ENCODE measurements at places on chromosomes 12 and 14.

GRCh38 chr12:116064493-116064892 lies 213.0 kb downstream of the MED13L start:
- no peak for DNase-seq

GRCh38 chr12:108629824-108630476 lies 3.7 kb downstream of the SELPLG start:
- peak; percentile 56 for DNase-seq

DNA sequence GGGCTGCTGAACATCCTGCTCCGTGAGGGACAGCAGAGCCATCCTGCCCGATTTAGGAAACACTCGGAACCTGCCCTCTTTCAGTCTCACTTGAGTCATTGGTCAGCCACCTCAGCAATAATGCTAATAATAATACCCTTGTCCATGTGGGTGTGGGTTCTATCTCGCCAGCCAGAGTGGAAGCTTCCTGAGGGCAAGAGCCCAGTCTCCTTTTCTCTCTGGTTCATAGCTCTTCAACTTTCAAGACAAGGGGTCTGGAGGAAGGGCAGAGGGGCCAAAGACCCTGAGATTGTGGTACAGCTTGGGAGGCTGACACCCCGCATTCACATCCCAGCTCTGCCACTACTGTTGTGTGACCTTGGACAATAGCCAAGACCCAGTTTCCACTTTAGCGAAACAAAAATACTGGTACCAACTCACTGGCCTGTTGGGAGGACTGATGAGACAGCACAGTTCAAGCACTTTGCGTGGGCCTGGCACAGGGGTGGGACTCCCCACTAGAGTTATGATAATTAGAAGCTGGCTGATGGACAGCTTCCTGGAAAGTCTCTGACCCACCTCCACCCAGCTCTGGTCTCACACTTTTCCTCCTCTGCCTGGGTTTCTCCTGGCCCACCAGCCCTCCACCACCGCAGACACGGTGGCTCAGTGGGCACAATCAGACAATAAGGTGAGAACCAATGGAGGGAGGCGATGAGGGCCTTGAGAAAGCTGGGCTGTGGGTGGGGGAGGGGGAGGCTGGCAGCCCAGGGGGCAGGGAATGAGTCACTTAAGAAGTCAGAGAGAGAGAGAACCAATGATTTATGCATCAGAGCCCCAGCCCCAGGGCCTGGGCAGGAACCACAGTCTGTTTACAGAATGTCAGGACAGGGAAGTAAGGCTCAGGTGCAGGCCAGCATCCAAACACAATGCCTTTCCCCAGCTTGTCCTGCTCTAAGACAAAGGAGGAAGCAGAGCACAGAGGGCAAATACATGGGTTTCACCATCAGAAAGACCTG lies 9.6 kb downstream of the FAIM2 start:
- peak; percentile 66 for DNase-seq

DNA sequence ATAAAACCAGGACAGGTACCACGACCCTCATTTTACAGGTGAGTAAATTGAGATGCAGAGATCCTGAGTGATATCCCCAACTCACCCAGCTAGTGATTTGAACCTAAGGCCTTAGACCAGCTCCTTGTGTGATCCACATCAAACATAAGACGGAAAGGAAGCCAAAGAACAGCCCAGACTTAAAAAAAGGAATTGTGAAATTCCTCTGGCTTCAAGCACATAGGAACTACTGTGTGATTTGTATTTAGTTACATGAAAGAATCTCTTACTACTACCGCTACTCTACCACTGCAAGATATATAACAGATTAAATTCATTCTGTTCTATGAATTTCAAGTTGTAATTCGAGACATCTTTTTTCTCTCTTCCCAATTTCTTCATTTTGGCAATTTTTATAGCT lies 10.5 kb downstream of the E2F7 start:
- no peak for DNase-seq

- DNase-seq: no peak
These were observed 1275.7 kb upstream of the FLRT2 start for GRCh38 chr14:84254290-84254689.

GRCh38 chr14:99554184-99554583 lies 49.8 kb downstream of the CCDC85C start:
- DNase-seq: no peak

- DNase-seq: peak; percentile 19
These were observed 352.0 kb downstream of the BCAT1 start for GRCh38 chr12:24596768-24597388.

GRCh38 chr12:57964421-57964820 lies 23.1 kb downstream of the ATP23 start:
- no peak for DNase-seq

DNA sequence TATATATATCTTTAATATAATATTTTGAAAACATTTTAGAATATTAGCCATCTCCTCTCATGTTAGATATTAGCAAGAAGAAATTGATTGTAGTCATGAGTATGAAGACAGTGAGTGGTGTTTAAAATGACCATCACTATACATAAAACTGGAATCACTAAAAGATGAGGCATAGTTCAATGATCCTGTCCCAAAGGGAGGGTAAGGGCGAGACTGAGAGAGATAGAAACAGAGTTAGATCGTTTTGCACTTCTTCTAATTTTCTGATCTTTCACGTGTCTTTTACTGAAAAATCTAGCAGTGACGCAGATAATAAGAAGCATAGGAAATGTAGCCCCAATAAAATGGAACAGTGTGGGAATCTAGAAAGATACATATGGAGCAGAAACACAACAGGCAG lies 627.4 kb downstream of the SLC16A7 start:
- DNase-seq: no peak

DNA sequence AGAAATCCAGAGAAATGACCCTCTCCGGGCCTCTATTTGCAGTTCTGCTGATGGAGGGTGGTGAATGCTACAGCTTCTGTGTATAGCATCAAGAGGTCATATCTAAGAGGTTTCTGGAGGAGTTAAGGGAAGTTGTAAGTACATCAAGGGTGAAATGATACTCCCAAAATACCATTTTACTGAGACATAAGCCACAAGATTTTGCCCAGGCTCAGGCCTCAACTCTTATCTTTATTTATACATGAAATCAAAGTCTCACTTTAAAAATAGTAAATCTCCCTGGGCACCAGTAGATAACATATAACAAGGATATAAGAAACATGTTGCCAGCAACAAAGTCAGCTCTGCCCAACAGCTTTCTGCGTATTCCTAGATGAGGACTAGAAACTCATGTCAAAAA lies 40.4 kb downstream of the NIN start:
- DNase-seq: no peak

GRCh38 chr12:3317841-3318501 lies 173.0 kb upstream of the PRMT8 start:
- no peak for DNase-seq

DNA sequence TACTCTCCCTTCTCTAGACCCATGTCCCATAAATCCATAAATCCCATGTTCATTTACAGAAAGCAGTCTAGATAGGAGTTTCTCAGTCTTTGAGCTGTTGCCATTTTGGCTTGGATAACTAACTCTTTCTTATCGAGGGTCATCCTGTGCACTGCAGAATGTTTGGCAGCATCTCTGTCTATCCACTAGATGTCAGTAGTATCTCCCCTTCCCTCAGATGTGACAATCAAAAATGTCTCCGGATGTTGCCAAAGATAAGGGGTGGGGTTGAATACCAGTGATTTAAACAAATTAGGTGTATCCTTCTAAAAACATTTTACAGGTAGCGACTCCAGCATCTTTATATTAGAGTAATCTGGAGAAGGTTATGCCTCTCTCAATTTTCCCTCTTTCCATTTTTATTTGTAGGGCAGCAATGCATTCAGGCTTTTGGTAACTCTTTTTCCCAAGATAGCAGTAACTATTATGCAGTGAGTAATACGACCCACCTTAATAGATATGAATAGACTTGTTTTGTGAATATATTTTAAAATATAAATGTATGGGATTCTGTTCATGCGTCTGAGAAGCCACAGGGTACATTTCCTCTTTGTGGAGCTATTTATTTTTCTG lies 100.7 kb downstream of the LRRK2 start:
- DNase-seq: peak; percentile 25

DNA sequence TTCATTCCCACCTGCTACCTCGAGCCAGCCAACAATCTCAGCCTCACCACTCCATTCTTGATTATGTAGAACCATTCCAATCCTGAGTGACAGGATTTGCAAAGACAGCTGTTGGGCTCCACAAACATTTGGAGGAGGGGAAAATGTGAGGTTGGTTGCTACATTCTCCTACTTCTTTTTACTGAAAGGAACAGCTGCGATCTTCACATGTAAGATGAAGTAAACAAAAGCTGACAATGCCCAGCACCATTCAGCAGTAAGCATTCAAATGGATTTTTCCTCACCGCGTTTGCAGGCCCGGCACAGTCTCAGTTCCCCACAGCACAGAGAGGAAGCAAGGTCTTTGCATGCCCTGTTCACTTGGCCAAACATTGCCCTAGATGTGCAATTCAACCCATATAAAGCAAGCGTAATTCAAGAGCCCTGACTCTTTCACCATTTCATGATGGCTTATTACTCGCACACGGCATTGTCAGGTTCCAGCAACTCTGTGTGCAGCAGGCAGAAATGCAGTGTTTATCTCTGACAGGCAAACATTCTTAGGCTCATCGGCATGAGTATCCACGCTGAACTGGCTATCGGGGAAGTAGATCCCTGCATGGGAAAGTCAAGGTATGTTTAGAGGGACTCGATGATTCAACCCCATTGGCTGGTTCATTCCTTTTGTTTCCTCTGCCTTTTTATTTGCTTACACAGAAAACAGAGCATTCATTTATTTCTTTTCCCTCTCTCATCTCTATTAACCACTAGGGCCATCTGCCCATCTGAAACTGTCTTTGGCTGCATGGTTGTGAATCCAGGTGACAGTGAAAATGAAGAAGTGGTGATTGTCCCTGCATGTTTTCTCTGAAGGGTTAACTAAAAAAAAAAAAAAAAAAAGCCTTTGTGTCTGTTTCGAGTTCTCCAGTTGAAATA lies 236.1 kb upstream of the PLEKHG7 start:
- DNase-seq: no peak

- DNase-seq: no peak
These were observed 117.1 kb upstream of the SLC35F4 start for GRCh38 chr14:57982804-57983634.

DNA sequence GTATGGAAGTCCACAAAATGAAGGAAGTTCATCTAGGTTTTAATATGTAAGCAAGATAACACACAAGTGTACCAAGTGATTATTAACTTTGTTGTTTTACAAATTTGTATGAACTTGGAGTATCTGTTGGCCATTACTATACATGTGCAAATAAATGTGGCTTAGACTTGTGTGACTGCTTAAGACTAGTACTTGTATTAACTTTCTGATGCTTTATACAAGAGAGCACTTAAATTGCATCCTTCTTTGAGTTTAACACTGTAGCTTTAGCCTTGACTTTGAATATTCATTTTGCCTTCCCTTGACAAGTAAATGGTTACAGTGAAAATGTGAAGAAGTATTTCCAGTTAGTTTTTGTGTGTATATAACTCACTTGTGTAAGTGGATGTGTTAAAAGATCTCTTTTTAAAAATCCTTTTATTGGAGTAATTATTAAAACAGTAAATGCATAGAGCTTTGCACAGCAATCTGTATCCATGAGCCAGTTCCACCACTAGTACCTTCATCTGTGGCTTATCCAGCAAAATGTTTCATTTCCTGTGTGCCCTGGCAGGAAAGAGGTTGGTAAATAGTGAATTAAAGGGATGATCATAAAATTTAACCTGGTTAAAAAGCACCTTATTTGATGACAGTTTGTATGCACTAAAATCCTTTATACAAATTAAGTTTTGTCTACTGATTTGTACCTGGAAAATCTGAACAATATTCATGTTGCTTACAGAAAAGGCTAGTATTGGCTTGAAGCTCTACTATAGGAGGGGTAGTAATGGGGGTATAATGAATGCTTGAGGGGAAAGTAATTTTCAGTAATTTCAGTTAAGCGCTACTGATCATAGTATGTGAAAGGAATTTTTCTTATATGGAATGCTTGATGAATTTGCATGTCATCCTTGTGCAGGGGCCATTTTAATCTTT lies 8.0 kb downstream of the PNN start:
- no peak for DNase-seq

GRCh38 chr12:29731591-29731990 lies 52.2 kb downstream of the TMTC1 start:
- DNase-seq: no peak

- no peak for DNase-seq
These were observed 406.6 kb upstream of the SYT1 start for GRCh38 chr12:78457938-78458337.

DNA sequence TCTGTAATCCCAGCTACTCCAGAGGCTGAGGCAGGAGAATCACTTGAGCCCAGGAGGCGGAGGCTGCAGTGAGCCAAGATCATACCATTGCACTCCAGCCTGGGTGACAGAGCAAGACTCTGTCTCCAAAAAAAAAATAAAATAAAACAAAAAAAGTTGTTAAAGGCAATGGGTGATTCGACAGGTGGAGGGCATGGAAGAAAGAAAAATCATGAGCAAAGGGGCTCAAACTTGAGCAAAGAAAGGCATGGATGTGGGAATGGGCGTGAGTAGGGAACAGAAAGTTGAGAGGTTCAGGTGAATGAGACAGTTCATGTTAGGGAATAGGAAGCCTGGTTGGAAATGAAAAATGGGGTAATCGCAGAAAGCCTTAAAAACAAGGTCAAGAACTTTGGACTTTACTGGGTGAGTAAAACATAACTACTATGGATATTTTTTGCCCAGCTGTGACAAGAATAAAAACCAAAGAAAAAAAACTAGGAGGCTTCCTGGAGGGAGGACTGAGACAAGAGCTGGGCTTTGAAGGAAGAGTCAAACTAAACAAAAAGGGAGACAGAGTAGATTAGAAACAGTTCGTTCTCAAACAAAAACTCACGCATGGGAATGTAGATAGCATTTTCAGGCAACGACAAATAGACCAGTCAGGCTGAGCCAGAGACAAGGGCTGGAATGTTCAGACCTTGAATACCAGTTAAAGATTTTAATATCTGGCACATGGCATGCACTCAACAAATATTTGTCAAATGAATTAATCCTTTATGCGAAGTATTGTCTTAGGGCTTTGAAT lies 18.8 kb downstream of the PYM1 start:
- DNase-seq: no peak

GRCh38 chr12:78981-79380 lies 12.4 kb downstream of the IQSEC3 start:
- no peak for DNase-seq

GRCh38 chr14:104968153-104968527 lies 10.0 kb downstream of the AHNAK2 start:
- DNase-seq: peak; percentile 45

DNA sequence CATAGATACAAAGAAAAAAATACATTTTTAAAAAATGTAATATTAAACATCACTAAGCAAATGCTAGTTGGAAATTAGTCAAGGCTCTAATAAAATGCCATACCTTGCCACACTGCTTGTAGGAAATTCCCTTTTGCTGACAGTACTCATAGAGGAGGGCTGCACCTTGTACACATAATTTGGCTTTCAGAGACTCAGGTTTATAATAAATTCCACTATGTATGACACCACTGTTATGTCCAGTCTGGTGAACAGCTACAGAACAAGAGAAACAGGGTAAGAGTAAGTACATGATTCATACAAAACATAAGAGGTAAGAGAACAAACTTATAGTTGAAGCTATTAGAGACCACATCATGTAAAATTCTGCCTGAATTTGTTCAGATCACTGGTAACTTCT lies 10.1 kb downstream of the L2HGDH start:
- DNase-seq: no peak

All from kidney glomerular epithelial cell (primary cell).